CD4-positive, alpha-beta T cell treated with Interferon gamma for 1 hour (primary cell): ENCODE measurements at places on chromosomes 12 and 14.

GRCh38 chr12:120267736-120268135 is 2.2 kb upstream of the PXN start:
- no peak for DNase-seq

DNA sequence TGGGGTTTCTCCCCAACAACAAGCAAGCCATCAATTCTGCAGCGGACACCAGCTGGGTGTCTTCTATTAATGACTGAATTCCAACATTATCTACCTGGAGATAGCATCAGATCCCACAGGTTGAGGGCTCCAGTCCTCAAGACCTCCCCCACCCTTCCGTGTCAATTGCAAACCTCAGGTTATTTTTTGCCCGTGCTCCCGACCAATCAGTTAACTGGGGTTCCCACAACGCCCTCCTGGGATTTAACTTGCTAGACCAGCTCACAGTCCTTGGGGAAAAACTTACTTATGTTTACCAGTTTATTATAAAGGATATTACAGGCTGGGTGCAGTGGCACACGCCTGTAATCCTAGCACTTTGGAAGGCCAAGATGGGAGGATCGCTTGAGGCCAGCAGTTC is 9.7 kb downstream of the DICER1 start:
- no peak for DNase-seq

DNA sequence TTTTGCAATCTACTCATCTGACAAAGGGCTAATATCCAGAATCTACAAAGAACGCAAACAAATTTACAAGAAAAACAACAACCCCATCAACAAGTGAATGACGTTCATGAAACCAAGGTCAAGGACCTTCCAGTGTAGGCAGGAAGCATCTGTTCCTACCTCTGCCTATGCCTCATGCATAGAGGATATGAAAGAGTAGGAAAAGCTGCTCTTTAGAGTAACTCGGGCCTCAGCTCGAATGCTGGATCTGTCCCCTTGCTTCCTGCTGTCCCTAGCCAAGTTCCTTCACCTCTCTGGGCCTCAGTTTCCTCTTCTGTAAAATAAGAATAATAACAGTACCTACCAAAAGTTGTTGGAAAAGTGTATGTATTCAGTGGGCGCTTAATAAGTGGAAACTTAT is 65.0 kb downstream of the FOXN4 start:
- no peak for DNase-seq

- no peak for DNase-seq
Observed at GRCh38 chr12:115774148-115774895, 503.2 kb downstream of the MED13L start.

DNA sequence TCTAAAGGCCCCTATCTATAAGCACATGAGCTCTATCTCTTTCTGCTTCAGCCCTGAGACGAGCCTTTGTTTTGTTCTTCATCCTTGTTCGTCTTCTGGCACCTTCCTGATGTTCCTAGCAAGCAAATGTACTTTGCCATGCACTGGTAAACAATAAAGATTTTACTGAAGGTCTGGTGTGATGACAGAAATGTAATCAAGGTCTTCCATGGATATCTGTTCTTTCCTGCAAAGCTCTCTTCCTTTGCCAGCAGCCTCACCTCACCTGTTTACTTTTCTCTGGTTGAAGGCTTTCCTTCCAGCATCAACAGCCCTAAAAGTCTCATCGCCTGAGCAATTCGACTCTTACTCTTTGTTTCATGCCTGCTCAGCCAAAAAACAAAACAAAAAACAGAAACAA is 330.3 kb downstream of the PCNX1 start:
- no peak for DNase-seq

DNA sequence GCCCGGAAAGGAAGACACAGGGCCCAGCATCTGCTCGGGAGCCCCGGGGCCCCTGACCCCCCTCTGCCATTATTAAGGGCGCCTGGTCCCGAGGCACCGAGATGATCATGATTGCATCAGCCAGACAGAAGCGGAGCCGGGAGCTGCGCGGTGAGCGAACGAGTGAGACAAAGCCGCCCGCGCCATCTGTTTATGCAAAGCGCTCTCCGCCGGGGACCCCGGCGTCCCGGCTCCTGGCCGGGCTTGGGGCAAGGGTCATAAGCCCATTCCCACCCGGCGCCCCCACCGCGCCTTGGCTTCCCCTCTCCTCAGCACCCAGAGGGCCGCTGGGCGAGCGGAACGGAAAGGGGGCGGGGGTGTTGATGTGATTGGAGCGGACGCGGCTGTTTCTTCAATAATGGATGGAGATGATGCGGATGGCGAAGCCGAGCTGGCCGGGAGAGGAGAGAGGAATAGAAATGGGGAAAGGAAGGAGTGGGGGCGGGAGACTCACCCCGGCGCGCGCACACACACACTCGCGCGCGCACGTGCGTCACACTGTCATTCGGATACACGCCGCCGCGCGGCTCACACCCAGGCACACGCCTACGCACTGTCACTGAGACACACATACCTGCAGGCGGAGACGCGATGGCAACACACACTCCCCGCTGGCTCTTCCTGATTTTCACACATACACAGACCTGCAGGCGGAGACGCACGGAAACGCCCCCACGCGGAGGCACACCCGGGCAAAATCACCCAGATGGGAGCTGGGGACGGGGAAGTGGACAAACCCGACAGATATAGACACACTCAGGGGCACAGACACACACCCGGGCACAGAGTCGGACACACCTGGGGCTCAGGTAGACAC is 10.7 kb downstream of the STAC3 start:
- peak; percentile 80 for DNase-seq

- no peak for DNase-seq
Observed at GRCh38 chr12:4133636-4134447, 139.7 kb upstream of the CCND2 start.

DNA sequence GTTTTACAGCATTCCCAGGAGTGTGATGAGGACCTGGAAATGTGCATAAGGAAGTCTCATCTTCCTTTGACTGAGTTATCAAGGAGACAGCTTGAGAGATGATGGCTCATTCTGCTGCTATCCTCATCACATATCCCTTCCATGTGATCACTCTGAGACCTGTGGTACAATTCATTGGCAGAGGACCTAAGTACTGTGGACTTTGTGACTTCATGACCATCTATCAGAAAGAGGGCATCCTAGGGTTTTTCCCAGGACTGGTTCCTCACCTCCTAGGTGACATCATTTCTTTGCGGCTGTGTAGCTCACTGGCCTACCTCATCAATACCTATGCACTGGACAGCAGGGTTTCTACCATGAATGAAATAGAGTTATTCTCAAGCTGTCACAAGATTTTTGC is 172.1 kb upstream of the PLEKHG7 start:
- DNase-seq = no peak

GRCh38 chr14:102825307-102826095 is 48.3 kb downstream of the TRAF3 start:
- no peak for DNase-seq

GRCh38 chr14:106530031-106530422 is 1003.6 kb downstream of the TMEM121 start:
- no peak for DNase-seq

GRCh38 chr12:66393890-66394289 is 91.6 kb downstream of the HELB start:
- no peak for DNase-seq

DNA sequence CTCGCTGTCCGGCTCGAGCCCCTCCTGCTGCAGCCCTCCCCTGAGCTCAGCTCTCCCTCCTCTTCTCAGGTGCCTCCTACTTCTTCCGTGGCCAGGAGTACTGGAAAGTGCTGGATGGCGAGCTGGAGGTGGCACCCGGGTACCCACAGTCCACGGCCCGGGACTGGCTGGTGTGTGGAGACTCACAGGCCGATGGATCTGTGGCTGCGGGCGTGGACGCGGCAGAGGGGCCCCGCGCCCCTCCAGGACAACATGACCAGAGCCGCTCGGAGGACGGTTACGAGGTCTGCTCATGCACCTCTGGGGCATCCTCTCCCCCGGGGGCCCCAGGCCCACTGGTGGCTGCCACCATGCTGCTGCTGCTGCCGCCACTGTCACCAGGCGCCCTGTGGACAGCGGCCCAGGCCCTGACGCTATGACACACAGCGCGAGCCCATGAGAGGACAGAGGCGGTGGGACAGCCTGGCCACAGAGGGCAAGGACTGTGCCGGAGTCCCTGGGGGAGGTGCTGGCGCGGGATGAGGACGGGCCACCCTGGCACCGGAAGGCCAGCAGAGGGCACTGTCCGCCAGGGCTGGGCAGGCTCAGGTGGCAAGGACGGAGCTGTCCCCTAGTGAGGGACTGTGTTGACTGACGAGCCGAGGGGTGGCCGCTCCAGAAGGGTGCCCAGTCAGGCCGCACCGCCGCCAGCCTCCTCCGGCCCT is 22.8 kb downstream of the MMP17 start:
- no peak for DNase-seq

- DNase-seq = no peak
Observed at GRCh38 chr14:51554339-51554920, 97.3 kb upstream of the FRMD6 start.

GRCh38 chr12:70724444-70724843 is 87.2 kb upstream of the PTPRB start:
- DNase-seq = no peak

- DNase-seq = no peak
Observed at GRCh38 chr12:97748298-97748697, 285.7 kb downstream of the RMST start.

GRCh38 chr12:131901431-131902331 is 7.3 kb downstream of the ULK1 start:
- no peak for DNase-seq

DNA sequence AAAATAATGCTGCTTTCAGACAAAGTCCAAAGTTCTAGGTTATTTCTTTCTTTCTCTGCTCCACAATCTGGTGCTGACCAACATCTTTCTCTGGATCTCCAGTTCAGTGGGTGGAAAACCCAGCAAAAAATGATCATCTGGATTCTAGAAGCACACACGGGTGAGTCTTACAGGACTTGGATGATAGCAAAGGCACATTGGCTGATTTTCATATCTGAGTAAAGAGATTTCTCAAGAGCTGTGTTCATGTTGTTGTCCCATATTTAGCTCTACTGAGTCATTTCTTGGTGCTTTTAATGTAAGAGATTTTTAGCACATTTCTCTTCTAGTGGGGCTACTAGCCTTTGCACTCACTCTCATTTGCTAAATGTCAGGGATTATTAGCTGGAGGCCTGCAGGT is 336.7 kb downstream of the GALC start:
- DNase-seq = no peak

GRCh38 chr12:45263587-45263986 is 47.7 kb downstream of the ANO6 start:
- DNase-seq = no peak

DNA sequence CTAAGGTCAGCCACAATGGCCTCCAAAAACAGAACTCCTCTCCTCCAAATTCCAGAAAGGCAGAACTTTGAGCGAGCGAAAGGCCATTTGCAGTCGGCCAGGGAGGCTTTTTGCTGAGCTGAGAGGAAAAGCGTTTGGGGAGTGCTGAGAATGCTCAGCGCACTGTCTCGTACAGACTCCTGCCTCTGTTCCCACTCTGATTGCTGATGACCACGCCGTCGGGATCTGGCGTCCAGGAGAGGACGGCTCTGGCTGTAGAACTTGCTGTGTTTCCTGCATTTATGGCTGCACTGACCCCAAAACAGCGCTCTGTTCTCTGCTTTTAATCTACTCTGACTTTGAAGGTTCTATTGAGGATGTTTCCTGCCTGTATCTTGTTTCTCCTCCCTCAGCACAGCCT is 82.4 kb upstream of the WSCD2 start:
- DNase-seq = no peak

GRCh38 chr12:28104903-28105864 is 85.1 kb upstream of the CCDC91 start:
- no peak for DNase-seq

DNA sequence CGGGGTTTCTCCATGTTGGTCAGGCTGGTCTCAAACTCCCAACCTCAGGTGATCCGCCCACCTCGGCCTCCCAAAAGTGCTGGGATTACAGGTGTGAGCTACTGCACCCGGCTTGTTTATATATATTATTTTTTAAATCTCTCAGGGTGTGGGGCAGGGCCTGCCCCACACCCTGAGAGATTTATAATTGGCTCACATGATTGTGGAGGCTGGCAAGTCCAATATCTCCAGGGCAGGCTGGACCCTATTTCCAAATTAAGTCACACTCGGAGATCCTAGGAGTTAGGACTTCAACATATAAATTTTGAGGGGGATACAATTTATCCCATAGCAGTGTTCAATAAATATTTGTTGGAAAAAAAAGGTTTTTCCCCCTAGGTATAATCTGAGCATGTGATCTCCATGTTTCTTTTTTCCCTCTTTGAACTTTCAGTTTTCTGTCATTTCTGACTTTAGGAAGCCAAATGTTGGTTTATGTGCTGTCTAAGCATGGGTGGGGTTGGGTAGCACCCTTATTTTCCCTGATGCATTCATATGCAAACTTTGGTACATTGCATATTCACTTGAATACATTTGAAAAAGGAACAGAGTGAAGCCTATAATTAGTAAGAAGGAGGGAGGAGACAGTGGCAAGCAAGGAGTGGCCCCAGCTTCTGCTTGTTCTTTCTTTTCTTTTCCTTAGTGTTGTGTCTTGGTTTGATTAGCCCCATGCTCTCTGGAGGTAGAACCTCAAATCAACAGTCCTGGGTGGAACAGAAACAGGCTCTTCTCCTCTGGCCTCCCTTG is 8.7 kb upstream of the A2ML1 start:
- no peak for DNase-seq

- no peak for DNase-seq
Observed at GRCh38 chr14:94138251-94138650, 8.8 kb upstream of the IFI27L2 start.

DNA sequence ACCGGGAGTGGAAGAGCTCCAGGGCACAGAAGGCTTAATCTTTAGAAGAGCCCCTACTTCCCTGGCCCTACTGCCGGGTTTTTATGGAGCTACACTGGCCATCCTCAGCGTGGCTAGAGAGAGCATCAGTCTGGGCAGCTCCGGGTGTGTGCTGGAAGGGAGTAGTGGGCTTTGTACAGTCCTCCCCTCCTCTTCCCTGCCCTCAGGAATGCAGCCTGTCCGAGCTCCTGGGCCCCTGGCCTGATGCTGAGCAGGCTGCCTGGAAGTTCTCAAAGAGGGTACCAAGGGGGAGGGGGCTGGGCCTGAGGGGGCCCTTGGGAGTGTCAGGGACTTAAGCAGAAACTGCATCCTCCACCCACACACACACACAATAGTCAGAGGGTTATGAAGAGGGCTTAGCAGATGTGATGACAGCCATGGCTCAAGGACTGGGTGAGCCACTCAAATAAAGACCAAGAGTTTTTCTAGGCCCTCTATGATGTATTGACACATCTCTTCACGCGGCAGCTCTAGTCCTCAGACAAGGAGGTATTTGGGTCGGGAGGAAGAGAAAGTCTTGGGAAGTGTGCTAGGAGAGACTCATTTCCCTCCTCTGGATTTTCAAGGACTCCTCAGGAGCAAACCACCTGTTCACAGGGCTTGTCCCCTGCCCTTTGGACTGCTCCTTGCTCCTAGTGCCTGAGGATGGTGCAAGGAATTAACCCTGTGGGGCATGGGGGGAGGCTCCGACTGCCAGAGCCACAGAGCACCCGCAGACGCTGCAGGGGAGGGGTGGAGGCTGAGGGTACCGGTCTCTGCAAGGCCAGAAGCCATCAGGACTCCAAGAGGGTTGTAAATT is 16.5 kb upstream of the FIGNL2 start:
- no peak for DNase-seq

GRCh38 chr12:129607756-129608155 is 296.1 kb downstream of the TMEM132D start:
- DNase-seq = no peak

- DNase-seq = no peak
Observed at GRCh38 chr12:3315201-3315661, 175.8 kb upstream of the PRMT8 start.
